ENCODE measurements at places on chromosomes 2 and 18.

GRCh38 chr18:75483662-75484061 lies 56.2 kb upstream of the SMIM21 start:
- DNase-seq = no peak

- no peak for DNase-seq
These were observed 3.1 kb downstream of the GCG start for GRCh38 chr2:162148956-162149355.

DNA sequence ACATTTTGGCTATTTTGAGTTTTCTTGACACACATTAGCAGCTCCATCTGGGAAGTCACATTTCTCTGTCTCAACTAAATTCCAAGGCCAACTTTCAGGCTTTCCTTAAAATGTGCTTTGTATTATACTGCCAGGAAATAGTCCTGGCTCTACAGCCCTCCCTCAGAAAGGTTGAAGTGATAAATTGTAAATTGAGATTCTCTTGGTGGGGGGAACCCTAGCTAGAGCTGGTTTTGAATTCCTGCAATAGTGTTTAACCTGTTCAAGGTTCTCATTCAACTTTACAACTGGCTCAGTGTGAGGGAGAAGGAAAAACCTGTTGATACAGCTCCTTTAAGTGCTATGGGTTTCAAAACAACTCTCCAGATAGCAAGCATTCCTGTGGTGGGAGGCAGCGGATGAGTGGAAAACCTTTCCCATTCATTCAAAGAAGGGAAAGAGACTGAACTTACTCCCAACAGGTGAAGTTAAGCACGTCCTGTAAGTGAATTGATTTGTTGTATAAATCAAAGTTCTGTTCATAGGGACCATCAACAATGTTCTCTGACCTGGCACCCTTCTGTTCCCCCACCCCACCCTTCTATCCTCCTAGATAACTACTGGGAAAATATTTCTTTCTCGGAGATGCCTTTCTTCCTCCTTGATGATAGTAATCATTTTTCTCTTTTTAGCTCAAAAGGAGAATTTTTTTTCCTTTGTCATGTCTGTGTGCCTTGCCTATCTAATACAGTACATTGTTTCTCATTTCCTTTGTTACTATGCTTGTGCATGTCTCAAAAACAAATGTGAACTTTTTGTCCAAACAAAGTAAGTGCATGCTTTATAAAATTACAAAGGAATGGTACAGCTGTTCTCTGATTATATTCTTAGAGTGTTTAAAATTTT lies 44.2 kb upstream of the SLC39A10 start:
- no peak for DNase-seq

GRCh38 chr18:10242936-10243680 lies 211.3 kb upstream of the APCDD1 start:
- no peak for DNase-seq

DNA sequence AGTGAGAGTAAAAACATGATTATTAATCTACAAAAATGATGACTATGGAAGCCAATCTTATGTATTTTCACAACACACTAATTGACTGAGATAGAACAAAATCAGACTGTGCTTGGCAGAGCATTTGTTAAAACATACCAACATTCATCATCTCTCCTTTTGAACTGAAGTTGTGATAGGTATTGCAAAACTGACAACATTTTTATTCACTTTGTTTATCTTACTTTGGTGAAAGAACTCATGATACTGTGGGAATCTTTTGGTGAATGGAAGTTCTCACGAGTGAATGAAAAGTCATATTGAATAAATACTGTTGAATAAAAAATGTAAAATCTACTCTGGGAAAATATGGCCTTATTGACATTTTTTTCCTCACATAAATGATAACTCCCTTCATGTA lies 1430.2 kb upstream of the PIK3C3 start:
- no peak for DNase-seq

DNA sequence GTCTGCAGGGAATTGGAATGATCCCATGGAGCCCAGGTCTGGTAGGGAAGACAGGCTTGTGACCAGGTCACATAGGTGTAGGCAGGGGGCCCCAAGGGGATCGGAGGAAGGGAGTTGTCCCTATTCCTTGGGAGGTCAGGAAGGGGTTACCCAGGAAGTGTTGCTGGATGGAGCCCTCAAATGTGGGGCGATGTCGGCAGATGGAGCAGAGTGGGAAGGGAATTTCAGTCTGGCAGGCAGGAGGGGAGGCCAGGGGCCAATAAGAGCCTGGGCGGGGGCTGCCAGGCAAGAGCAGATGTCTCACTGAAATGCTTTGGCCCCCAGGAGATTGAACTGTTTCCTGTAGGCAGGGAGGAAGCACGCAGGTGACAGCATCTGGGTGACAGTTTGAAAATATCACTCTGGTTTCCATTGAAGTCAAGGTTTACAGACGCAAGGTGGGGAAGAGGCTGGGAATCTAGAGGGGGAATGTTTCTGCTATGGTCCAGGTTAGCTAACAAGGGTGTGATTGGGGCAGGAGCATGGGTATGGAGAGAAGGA lies 81.5 kb upstream of the SMAD2 start:
- no peak for DNase-seq

DNA sequence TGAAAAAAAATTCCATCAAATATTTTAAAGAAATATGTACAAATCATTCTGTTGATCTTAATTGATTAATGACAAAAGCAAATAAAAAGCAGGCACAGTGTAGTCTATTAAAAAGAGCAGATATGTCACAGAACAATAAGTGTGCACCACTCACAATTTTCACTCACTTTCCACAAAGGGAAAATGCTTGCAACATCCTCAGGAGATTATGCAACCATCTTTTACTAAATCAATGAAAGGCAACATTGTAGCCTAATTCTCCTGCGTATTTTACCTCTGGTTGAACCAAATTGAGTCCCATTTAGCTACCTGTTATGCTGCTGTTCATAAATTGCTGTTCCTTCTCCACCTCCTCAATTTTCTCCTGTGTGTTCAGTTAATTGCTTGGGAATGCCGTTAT lies 1346.8 kb upstream of the PIK3C3 start:
- DNase-seq = no peak

- no peak for DNase-seq
These were observed 238.6 kb downstream of the PTH2R start for GRCh38 chr2:208645226-208645625.

GRCh38 chr18:58829263-58829662 lies 35.4 kb upstream of the ZNF532 start:
- no peak for DNase-seq

DNA sequence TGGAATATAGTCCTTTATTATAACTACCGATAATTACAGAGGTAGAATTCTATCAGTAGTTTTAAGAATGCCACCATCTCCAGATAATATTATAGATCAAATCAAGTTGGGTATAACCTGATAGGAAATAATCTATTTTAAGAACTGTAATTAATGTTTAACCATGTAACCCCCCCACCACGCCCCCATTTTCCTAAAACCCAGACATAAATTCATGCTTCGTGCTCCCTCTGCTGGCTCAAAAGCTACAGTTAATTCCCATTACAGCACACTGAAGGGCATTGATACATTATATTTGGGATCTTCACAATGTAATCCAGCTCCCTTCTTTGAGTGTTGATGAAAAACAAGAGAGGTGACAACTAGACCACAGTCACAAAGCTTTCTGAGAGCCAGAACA lies 228.0 kb upstream of the SMAD7 start:
- no peak for DNase-seq

GRCh38 chr2:98850074-98850473 lies 86.0 kb downstream of the CRACDL start:
- DNase-seq = no peak

DNA sequence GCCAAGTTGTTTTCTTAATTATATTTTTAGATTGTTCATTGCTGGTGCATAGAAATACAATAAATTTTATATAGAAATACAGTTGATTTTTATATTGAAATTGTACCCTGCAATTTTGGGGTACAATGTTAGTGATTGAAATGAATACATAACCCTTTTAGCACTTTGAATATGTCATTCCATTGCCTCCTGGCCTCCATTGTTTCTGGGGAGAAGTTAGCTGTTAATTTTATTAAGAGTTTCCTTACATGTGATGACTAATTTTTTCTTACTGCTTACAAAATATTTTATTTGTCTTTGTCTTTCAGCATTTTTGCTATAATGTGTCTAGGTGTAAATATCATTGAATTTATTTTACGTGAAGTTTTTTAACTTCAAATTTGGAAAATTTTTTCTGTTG lies 176.5 kb upstream of the DCC start:
- no peak for DNase-seq

GRCh38 chr2:201965550-201965949 lies 68.1 kb upstream of the FZD7 start:
- DNase-seq = no peak

DNA sequence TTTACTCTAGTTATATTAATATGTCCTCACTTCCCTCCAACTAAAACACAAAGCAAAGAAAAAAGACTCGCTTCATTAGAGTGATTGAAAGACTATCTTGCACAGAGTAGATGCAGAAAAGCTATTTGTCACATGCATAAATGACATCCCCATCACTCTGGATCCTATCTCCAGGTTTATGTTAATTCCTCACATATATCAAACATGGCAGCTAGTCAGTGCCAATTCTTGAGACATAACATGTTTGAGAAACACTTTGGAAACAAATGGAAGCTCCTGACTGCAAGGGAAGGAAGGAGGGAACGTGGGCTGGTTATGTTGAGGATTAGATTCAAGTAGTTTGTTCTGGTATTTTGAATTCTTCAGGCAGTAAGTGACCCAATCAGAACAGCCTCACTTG lies 89.8 kb upstream of the BCL2L11 start:
- no peak for DNase-seq

DNA sequence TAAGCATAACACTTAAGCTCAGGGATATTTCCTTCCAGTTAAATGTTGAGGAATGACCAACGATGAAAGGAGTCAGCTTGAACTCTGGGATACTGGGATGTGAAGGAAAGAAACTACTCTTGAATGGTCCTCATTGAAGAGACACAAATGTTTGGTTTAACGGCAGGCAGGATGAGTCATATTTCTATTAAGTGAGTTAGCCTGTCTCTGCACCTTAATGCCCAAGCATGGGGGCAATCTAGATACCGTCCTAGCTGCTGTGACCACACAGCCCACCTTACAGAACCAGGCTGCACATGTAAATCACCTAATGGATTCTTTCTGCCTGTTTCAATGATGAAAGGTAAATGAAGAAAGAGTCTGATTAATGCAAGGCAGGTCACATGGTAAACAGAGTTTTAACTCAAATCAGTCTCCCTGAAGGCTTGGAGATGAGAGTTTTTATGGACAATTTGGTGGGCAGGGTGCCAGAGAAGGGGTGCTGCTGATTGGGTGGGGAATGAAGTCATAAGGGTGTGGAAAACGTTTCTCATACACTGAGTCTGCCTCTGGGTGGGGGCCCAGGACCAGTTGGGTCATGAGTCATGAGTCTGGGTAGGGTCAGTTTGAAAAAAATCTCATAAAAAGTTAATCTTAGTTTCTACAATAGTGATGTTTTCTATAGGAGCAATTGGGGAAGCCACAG lies 144.6 kb upstream of the MMADHC start:
- no peak for DNase-seq

DNA sequence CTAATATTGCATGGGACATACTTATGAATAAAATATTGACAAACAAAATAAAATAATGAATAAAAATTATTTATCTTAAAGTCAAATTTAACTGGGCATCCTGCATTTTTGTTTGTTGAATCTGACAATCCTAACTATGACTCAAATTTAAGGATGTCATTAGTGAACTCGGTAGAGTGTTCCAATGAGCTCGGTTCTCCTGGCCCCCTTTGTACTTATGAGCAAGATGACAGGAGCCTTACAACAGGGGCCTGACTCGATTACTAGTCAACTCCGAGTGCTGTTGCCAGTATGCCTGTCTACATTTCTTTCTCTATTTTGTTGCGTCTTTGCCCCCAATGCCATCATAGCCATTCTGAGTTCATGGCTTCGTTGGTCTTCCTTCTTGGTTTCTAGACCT lies 40.3 kb downstream of the HRH4 start:
- DNase-seq = no peak

DNA sequence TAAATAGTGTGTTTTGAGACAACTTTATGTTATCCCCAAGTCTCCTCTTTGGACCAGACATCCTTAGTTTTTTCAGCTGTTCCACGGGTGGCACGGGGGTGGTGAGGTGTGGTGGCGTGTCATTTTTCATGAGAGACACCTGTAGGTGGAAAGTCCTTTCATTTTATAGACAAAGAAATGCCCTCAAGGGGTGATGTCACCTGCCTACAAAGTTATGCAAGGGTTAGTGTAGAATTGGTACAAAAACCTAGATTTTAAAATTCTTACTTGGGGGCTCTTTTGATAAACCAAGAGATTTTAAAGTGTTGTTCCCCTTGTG lies 15.3 kb downstream of the CTDP1 start:
- no peak for DNase-seq

- no peak for DNase-seq
These were observed 169.1 kb upstream of the BOD1L2 start for GRCh38 chr18:56977771-56978170.

- no peak for DNase-seq
These were observed 40.3 kb downstream of the NRXN1 start for GRCh38 chr2:50991602-50992001.

Measured in T-helper 9 cell (primary cell).